Posterior vena cava (tissue), 2 donors: ENCODE measurements at places on chromosomes 6 and 20. TPM values are rescaled to one million over a fixed set of nuclear protein-coding genes. Genes with fewer than 3 reads are reported as not detected.

HLA-DPB1 gene
- total RNA-seq, result 37.4 TPM

C6orf15 gene
- not detected for total RNA-seq

SOBP gene
- total RNA-seq, result 18.7 TPM

FAM209B gene
- 0.38 TPM for total RNA-seq

MICB gene
- total RNA-seq, result 2.9 TPM

SPEF1 gene
- not detected for total RNA-seq

CCM2L gene
- total RNA-seq, result 6.8 TPM

ALDH5A1 gene
- total RNA-seq, result 4.8 TPM

EFCAB8 gene
- 0.28 TPM for total RNA-seq

TCF15 gene
- 2.2 TPM for total RNA-seq

PAK5 gene
- not detected for total RNA-seq

BTNL2 gene
- not detected for total RNA-seq

STMND1 gene
- not detected for total RNA-seq

FOXQ1 gene
- total RNA-seq, result not detected
